ENCODE measurements at places on chromosomes 6 and 20.

DNA sequence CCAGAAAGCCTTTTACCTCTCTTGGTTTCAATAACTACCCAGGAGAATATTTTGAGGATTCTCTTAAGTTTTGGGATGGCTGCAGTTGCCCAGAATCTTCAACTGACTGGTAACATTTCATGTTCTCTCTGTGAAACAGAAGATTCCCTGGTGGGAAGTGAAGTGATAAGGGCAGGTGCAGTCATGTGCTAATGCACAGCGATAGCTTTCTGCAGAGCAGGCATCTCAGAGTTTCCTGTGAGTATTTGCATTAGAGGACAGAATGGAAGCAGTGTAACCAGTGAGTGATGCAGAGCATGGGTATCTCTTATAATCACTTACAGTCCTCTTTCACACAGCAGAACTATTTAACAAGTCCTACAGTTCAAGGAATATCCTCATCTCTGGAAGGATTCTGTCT is 76.1 kb downstream of the HCRTR2 start:
- no peak for DNase-seq

GRCh38 chr20:35226884-35227681 is 593 bp downstream of the MMP24 start:
- DNase-seq = peak; percentile 77

GRCh38 chr6:40328386-40328985 is 258.7 kb downstream of the LRFN2 start:
- DNase-seq = no peak

DNA sequence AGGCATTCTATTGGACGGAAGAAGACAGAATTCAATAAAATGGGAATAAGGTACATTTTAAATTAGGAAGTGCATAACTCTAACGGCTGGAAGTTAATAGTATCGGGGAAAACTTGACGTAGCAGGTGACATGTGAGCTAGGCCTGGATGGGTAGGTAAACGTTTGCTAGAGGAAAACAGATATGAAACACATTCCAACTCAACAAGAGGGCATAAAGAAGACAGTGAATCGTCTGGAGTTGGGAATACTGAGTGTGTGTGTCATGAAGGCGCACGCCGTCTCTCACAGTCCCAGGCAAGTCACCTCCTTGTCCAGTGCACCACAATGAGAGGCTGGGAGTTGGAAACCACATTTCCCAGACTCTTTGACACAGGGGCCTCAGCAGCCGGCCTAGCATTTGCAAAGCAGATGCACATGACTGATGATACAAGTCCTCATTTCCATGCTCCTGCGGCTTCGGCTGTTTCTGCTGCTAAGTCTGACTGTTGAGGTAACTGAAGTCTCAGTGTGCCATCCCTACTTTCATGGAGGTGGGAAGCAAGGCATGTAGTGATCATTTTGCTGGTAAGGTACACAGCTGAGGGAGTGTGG is 16.5 kb upstream of the NHSL1 start:
- DNase-seq = no peak

DNA sequence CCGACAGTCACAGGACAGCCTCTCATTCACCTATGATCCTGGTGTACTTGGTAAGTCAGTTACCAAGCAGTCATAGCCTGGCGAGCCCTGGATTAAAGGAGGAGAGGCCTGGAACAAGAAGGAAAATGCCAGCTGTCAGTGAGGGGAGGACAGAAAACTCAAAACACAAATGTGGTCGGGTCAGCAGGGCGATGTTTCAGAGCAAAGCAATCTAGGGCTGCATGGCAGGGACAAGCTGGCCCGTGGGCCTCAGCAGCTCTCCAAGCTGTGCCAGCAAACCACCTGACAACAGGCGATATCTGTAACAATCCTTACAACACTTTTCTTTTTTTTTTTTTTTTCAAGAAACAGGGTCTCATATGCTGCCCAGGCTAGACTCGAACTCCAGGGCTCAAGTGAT is 40.3 kb downstream of the MGME1 start:
- no peak for DNase-seq

DNA sequence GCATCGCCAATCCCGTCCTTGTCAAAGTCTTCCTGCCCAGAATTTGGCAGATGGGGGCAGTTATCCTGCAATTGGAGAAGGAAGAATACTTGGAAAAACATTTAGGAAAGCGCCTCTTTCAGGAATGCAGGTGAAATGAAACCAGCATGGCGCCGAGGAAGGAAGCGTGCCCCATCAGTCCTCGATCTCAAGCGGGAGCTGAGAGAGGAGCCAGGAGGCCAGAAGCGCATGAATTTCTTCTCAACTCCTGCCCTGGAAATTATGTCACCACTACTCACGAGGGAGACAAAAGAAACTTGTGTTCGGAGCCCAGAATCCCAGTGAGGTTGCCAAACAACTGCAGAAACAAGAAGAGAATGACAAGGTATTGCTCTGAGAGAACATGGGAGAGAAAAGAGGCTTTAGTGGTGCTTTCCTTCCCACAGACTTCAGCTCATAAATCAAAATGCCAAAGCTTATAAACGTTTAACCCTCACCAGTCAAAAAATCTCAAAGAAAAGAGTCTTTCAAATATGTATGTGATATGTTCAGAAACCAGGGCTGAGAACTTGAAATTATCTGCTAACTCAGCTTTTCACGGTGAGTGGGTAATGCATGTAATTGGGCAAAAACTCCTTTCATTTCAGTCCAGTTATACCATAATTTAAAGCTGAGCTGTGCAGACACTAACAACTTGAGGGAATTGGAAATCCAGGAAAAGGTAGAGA is 23.9 kb downstream of the THBS2 start:
- peak; percentile 38 for DNase-seq

DNA sequence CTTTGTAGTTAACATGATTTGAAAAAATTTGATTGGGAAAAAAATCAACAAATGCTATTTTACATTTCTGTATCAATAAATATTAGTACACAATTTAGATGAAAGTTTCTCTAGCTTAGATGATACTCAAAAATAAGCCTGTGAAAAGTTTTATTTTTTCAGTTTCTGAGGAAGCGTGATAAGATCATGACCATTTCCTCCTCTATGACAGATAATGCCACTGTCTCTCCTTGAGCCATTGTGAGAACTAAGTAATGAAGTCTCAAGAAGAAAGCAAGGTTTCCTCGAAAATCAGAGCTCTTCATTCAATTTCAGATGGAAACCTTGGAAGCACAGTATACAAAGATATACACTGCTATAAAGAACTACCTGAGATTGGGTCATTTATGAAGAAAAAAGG is 395.0 kb downstream of the HDGFL1 start:
- no peak for DNase-seq

DNA sequence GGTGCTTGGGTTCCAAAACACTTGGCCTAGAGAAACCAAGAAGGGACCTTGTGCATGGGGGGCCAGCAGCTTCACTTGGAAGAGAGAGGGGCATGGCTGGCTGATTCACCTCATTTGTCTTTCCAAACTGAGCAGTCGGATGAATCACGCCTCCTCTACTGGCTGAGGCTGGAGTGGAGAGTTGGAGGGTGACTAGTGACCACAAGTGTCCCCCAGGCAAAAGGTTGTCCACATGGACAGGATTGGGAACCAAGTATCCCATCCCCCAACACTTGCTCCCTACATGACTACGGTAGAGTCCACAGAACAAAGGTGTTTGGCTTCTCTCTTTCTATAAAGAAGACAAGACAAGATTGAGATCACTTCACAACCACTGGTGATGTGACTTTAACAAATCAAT is 875.6 kb downstream of the QKI start:
- no peak for DNase-seq

- no peak for DNase-seq
These were observed 398.3 kb downstream of the UTRN start for GRCh38 chr6:144683216-144684070.

GRCh38 chr6:42165016-42165415 is 8.1 kb upstream of the GUCA1A start:
- no peak for DNase-seq

DNA sequence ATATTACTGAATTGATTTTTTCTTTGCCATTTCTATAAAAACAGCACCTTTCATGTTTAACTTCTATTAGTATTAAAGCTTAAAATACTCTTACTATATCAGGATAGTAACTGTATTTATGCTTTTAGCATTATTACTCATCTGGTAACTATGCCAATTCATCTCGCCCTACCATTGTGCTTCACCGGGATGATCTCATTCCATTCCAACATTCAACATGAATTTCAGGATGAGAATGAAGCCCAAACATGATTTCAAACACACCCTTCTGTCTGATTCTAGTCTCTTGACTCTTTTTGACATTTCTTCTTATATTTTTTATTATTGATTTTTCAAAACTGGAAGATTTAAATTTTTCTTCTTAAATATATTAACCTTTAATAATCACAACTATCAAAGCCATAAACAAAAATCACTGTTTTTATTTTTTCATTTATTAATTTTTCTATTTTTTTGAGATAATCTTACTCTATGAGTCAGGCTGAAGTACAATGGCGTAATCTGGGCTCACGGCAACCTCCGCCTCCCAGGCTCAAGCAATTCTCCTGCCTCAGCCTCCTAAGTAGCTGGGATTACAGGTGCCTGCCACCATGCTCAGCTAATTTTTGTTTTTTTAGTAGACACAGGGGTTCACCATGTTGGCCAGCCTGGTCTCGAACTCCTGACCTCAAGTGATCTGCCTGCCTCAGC is 46.7 kb downstream of the GJA1 start:
- DNase-seq = no peak

GRCh38 chr20:10648651-10649050 is 25.1 kb downstream of the JAG1 start:
- no peak for DNase-seq

- no peak for DNase-seq
These were observed 154.2 kb upstream of the MAFB start for GRCh38 chr20:40843251-40843650.

DNA sequence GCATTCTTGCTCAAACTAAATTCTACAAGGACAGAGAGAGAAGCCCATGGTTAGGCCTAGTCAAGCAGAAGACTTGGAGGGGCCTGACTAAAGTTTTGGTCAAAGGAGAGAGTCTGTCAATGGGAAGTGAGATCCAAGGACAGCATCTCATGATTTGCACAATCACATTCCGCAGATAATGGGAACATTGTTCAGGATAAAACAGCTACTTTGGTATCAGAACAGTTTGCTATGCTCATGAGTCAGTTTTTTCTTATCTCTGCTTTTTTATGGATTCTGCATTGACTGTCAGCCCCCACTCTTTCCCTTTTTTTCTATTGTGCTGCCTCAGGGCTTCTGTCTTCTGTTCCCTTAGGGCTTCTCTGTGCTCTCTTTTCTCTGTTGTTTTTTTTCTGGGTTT is 28.6 kb downstream of the AKAP7 start:
- no peak for DNase-seq

GRCh38 chr6:27911956-27912446 is at the start of gene OR2B2:
Gene OR2B2, minus strand, starts transcription at chr6:27912396. Its CDS starts 77 bp downstream, at chr6:27912319.
- no peak for DNase-seq

GRCh38 chr6:19535351-19535750 is 301.8 kb upstream of the ID4 start:
- no peak for DNase-seq

DNA sequence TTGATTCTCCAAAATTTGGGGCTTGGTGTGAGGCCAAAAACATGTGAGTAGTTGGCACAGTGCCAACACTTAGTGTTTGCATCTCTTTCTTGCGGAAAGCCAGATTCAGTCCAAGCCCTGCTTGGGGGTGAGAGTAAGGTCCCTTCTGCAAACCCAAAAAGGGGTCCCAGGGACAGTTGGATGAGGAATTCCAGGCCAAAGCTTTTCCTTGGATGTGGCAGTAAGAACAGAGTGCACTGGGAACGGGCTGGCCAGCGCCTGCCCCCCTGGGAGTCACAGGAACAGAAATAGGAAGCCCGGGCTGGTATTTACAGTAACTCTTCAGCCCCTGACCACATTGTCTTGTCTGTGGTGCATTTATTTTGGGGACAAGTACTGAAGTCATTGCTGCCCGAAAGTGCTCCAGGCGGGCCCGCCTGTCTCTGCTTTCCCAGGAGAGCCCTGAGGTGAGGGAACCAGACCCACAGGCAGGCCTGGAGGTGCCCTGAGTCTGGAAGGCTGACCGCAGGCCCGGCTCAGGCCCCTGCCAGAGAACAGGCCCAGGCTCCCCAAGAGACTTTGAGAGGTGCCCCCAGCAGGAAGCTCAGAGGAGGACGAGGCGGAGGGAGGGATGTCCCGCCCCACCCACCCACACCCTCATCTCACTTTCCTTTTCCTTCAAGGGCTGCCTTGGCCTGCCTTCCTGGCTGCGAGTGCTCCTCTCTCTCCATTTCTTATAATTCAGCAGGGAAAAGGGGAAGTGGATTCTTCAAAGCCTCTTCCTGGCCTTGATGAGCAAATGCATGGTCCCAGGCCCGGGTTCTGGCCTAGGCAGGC is 218.4 kb downstream of the MAFB start:
- no peak for DNase-seq

GRCh38 chr6:69422475-69422874 is 374.3 kb downstream of the LMBRD1 start:
- DNase-seq = no peak

All from left forelimb (tissue), 1 donor.